ENCODE measurements at places on chromosomes 2 and 18. TPM values are rescaled to one million over a fixed set of nuclear protein-coding genes. Genes with fewer than 3 reads are reported as not detected.

The UBE2E3 gene
- 33.0 TPM for total RNA-seq

DNA sequence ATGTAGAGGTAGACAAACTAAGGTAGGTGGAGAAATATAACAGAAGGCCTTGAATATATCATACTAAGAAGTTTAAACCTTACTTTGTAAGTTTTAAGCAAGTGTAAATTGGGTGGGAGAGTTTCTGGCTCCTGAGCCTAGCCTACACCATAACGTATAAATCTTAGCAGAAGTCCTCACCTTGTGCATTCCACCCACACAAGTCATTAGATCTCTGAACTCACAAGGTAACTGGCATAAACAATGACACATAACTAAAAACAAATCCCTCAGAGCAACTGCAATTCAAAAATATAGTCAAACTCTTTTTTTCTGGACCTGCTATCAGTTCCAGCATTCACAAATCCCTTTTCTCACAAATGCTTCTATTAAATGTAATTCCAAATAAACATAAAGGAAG is 9.4 kb downstream of the REV1 start:
- no peak for DNase-seq

The RNMT gene
- 43.6 TPM for total RNA-seq

DNA sequence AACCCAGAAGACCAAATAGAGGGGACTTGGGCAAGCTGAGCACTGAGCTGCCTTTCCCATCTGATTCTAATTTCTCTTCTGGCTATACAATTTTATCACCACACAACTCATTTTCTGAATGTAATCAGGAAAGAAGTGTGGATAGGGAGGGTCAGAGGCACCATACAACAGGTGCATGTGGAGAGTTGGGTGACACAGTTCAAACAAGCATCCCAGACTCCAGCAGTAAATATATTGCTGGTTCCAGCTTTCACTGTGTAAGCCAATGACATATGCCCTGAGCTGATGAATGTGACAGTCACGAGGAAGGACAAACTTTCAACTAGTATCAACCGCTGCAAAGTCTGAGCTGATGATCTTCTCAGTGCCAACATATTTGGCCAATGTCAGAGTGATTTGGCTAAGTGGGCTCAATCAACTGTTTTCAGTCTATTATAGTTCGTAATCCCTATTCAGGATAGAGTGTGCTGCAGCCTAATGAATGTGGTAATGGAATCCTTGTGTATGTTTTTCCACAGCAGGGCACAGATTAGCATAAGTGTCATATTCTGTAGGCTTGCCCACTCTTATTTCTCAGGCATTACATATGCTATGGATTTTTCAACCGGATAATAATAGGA is 109.9 kb upstream of the MEIS1 start:
- no peak for DNase-seq

The GFPT1 gene
- total RNA-seq: 43.6 TPM

DNA sequence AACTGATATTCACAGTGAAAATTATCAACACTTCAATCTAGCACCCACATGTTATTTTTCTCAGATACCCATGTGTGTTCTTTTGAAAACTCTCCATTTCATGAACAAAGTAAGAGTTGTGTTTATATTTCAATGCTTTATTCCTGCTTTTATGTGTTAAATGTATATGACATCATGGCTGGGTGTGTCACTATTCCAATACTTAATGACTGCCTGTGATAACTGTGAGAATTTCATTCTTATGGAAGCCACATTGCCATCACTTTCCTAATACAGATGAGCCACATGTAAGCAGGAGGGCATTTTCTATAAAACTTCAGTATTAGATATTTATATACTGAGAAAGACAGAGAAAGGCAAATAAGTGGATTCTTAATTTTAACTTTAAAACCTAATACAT is 100.4 kb upstream of the FIGN start:
- DNase-seq: no peak

The CNGA3 gene
- not detected for total RNA-seq

The TWIST2 gene
- total RNA-seq: not detected

DNA sequence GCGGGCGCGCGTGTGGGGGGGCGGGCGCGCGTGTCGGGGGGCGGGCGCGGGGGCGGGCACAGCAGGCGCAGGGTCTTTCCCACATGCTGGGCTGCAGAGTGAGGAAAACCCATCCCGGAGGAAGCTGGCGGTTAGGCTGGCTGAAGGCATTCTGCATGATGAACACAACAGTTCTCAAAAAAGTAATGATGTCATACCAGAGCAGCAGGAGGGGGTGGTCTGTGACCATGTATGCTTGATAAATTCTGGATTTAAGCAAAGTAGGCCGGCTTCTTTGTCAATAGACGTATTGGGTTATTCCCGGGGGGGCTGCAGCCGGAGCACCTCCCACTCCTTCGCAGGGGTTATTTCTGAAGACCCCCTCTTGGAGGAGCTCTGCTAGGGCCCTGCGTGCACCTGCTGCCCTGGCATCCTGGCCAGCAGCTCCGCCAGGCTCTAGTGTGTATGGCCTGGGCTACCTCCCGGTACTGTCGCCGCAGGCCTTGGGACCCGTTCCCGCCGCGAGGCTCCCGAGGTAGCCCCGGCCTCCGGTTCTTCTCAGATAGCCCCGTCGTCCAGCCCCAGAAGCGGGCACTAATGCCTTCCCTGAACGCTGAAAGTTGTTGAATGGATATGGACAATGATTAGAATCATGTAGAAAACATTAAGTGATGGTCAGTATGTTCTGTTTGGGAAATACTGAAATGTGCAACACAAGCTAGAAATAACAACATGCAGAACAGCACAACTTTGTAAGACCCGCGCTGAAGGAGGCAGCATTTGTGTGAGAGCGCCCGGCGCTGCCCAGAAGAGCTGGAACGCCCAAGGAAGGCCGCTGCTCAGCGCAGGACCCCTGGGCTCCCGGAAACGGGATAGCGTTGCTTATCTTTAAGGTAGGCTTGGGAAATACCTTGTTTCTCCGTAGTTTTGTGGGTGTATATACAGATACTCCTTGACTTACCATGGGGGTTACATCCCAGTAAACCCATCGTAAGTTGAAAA is 101.4 kb upstream of the RAB6C start:
- no peak for DNase-seq

The CCDC178 gene
- total RNA-seq: not detected

The PLEK gene
- 7.6 TPM for total RNA-seq

The PJVK gene
- 2.3 TPM for total RNA-seq
